LHCN-M2 (cell line): ENCODE measurements at places on chromosomes 7 and 10. TPM values are rescaled to one million over a fixed set of nuclear protein-coding genes. Genes with fewer than 3 reads are reported as not detected.

GRCh38 chr7:17305387-17306171 lies 7.1 kb downstream of the AHR start:
- no peak for DNase-seq

The GRM8 gene
- 0.11 TPM in 1 of 2 replicates, not detected in the other for total RNA-seq

DNA sequence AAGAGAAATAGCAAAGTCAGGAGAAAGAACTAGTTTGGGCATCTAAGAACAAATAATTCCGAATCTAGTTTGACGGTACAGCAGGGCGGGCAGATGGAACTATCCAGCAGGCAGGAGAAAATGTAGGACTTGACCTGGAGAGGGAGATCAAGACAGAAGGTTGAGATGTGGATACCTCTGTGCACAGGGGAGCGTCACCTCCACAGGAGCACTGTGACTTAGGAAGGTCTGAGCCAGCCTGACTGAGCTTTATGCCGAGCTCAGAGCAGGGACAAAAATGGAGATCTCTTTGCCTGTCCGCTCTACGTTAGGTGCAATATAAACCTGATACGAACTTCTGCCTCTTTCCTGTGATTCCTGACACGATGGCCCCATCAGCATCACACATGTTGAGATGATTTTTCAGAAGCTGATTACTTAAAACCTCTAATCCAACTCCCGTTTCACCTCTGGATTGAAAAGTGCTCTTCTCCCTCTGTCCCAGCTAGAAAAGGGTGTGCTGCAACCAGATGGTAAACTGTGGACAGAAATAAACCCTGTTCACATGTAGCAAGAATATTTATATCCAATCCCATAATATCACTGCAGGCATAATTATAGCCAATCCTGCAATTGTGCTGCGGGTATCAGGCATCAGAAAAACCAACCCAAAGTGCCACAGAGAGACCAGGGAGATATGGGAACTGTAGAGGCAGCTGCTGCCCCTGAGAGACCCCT lies 13.6 kb upstream of the SORBS1 start:
- no peak for DNase-seq

DNA sequence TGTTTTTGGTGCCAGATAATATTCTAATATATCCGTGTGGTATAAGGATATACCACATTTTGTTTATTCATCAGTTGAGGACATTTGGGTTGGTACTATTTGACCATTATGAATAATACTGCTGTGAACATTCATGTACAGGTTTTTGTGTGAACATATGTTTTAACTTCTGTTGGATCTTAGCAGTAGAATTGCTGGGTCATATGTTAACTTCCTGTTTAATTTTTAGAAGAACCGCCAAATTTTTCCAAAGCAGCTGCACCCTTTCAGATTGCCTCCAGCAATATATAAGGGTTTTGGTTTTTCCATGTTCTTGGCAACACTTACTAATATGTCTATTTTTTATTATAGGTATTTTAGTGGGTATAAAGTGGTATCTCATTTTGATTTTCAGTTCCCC lies 22.8 kb downstream of the VPS26A start:
- peak; percentile 10 for DNase-seq

DNA sequence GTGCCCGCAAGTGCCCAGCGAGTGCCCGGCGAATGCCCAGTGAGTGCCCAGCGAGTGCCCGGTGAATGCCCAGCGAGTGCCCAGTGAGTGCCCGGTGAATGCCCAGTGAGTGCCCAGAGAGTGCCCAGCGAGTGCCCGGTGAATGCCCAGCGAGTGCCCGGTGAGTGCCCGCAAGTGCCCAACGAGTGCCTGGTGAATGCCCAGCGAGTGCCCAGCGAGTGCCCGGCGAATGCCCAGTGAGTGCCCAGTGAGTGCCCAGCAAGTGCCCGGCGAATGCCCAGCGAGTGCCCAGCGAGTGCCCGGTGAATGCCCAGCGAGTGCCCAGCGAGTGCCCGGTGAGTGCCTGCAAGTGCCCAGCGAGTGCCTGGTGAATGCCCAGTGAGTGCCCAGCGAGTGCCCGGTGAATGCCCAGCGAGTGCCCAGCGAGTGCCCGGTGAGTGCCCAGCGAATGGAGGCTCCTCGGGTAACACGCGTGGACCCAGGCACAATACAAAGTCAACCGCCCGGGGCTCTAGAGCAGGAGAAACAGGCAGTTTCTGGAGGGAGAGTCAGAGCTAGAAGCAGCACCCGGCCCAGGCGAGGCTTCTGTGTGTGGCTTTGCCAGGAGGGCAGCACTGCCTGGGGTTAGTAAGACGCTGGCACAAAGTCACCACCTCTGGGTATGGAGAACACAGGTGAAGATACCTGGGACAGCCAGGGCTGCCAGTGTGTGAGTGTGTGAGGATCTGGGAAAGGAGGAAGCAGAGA lies 38.2 kb upstream of the CFAP46 start:
- no peak for DNase-seq

The JAKMIP3 gene
- total RNA-seq: not detected in 2 replicates

DNA sequence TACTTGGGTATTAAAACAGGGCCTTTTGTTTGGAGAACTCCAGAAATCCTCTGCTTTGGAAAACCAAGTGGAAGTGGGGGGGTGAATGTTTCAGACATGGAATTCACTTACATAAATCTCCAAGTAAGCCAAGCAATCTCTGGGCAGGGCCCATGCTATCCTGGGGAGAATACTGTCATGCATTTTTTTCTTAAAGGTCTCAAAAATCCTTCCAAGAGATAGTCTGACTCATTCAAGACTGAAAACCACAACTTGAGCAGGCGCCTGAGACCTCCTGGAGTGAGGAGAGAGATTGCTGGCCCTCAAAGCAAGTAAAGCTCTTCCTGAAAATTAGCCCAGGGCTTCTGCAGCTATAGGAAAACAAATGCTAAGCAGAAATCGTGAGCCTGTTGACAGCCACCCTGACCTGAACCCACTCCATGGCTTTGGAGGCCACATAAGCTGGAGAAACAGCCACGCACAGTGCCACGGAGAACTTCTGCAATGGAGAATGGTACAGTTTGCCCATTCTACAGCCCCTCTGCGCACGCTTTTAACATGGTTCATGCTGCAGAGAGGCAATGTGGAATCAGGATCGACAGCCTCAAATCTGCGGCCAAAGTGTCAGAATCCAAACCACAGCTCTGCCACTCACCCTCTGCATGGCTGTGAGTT lies 203.1 kb upstream of the AUTS2 start:
- DNase-seq: no peak

DNA sequence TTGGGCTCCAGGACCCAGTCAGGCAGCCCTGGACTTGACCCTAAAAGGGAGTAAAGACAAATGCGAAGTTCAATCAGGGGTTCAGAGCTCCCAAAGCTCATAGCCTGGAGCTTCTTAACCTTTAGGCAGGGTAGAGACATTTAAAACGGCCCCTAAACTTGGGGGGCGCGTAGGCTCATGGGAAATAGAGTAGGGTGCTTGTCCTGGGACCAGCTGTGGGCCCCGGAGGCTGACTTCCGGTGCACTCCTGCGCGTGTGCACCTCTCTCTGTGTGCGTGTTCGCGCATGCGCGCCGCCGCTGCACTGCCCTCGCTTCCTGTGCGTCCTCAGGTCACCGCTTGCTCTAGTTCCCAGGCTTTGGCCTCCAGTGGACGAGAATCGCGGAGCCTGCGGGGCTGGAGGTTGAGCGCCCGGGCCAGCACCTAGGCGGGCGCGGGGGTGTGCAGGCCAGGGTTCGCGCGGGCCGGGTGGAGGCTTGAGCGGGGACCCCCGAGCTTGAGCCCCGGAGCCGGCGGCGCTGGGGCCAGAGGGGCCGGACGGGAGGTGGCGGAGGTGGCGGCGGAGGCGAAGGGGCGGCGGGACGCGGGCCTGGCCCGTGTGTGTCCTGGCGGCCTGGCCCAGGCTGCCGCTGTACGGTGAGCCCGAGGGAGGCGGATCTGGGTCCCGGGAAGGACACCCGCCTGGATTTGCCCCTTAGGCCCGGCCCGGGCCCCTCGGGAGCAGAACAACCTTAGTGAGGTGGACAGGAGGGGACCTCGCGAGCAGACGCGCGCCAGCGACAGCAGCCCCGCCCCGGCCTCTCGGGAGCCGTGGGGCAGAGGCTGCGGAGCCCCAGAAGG lies at the start of gene RBAK:
RBAK (plus strand) TSS at position 303 of the 839 bp plus-strand sequence. CDS start 2,217 bp downstream, outside the sequence.
- peak; percentile 97 for DNase-seq
